ENCODE measurements at places on chromosomes 11 and 22.

GRCh38 chr11:31940371-31941037 is 129.4 kb upstream of the PAX6 start:
- no peak for DNase-seq

DNA sequence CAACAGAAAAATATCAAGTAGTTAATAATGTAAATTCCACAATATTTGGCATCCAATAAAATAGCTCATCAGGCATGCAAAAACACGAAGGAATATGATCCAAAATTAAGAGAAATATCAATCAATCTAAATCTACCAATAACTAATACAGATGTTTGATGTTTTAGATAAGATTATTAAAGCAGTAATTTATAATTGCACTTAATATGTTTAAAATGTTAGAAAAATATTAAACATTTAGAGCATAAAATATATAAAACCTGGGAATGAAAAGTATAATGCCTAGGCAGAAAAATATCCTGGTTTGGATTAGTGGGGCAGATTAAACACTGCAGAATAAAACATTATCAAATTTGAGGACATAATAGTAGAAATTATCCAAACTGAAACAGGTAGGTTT is 879.9 kb downstream of the FAM181B start:
- no peak for DNase-seq

DNA sequence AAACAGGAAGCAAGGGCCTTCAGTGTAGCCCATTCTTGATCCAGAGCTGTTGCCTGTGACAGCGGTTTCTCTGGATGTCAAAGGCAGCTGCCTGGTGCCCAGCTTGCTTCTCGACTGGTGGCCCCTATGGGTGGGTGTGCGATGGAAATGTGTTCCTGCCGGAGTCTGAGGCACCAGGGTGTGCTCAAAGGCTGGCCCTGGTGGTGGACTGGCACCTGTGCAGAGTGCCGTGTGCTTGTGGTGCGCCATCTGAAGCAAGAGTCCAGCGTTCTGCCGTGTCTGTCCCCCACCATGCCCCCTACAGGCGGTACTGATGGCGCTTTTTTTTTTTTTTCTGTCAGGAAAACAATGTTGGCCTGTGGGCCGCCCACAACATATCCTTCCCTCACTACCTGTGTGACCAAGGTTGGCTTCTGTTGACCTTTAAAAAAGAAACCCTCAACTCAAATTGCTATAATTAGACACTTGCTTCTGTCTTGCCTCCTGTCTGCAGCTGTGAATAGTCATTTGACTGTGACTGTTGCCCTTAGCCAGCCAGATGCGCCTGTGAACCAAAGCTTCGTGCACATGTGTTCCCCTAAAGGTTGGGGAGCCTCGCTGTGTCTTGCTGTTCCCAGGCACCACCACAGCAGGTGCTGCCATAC is 4.7 kb upstream of the RANBP1 start:
- DNase-seq, result no peak

DNA sequence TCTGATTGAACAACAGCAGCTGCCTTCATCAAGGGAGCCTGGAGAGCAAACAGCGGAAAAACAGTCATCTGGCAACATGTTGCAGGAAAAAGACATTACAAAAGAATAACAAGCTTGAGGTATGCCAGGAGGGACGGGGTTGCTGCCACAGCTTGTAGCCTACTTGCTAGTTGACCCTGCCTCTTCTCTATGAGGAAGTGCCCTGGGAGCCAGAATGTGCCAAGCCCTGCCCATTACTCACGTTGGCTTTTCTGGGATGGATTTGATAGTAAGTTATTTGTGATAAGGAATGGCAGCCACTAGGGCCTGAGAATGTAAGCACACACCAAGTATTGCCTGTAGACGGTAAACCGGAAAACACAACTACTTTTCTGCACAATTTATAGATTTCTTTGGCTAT is 113.5 kb upstream of the KIRREL3 start:
- DNase-seq, result no peak

- DNase-seq, result no peak
Measured at GRCh38 chr22:22425356-22425755, 83.2 kb downstream of the ZNF280B start.

DNA sequence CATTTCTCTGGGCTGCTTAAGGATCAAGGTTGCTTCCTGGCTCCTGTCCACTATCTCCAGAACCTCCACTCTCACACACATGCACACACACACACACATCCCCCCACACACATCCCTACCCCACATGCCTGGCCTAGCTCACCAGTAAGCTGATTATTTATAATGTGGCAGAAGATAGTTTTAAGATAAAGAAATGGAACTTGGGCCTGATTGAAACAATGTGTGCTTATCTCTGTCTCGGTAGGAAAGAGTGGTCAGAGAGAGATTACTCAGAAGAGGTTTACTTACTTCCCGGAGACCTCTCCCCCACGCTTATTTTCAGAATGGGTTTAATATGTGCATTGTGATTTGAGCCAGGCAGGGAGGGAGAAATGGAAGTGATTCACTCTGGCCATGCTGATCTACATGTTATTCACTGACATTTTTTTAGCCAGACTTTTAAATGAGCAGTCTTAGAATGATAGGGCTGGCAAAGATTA is 422.4 kb downstream of the TENM4 start:
- DNase-seq, result no peak

- DNase-seq, result no peak
Measured at GRCh38 chr11:103888541-103888951, 147.9 kb upstream of the DDI1 start.

GRCh38 chr11:107719557-107720302 is 7.9 kb upstream of the SLN start:
- no peak for DNase-seq

All from endothelial cell (in vitro differentiated cells).